Mesothelial cell of epicardium (in vitro differentiated cells): ENCODE measurements at places on chromosomes 5 and 9.

DNA sequence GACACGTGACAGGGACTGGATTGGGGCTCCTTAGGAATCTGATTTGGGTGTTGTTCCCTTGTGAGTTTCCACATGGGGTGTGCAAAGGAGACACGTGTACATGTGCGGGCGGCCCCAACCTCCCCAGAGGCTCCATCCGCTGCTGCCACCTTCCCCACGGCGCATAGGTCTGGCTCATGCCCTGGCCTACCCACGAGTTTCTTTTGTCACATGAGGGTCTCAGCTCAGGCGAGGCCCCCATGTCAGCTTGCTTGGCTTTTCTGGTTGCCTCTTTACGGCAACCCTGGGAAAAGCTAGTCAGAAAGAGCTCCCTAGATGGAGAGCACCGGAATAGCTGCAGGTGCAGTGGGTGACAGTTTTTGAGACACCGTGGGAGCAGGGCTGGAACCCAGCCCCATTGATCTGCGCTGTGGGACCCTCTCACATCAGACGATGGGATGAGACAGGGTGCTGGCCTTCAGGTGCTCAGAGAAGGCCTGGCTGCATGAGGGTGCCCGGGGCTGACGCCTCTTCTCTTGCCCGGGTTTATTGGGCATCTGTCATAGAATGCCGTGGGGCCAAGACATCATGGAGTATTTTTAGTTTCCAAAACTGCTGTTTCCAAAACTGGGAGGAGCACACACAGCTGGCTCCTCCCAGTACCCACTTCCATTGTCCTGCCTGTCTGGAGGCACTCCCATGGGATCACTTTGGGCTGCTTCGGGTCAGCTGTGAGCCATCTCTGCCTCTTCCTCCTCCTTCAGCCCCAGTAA, 107.8 kb downstream of the WNK2 start:
- no peaks in the 10 kb centered on the region for H3K4me1 ChIP-seq
- no peak overlapping the region for H3K4me3 ChIP-seq
- no peaks in the 10 kb centered on the region for H3K36me3 ChIP-seq
- DNase-seq = no peak
- no peak overlapping the region for H3K27ac ChIP-seq

DNA sequence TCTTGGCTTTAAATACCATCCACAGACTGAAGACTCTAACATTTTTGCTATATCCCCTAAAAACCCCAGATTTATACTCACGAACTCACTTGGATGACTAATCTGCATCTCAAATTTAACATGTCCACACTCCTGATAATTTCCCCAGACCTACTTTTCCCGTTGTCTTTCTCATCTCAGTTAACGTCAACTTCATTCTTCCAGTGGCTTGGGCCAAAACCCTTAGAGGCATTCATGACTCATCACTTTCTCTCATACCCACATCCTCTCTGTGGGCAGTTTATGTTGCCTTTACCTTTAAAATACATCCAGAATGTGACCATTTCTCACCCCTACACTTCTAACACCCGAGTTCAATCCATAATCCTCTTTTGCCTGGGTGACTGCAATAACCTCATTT, 96.7 kb downstream of the EDIL3 start:
- DNase-seq = no peak
- H3K36me3 ChIP-seq = no peaks in the 10 kb centered on the region
- H3K27me3 ChIP-seq = no peaks in the 10 kb centered on the region
- peaks cover 45% of the 10 kb centered on the region for H3K4me1 ChIP-seq
- no peak overlapping the region for H3K4me3 ChIP-seq
- H3K27ac ChIP-seq = peak overlapping the region; percentile 52

DNA sequence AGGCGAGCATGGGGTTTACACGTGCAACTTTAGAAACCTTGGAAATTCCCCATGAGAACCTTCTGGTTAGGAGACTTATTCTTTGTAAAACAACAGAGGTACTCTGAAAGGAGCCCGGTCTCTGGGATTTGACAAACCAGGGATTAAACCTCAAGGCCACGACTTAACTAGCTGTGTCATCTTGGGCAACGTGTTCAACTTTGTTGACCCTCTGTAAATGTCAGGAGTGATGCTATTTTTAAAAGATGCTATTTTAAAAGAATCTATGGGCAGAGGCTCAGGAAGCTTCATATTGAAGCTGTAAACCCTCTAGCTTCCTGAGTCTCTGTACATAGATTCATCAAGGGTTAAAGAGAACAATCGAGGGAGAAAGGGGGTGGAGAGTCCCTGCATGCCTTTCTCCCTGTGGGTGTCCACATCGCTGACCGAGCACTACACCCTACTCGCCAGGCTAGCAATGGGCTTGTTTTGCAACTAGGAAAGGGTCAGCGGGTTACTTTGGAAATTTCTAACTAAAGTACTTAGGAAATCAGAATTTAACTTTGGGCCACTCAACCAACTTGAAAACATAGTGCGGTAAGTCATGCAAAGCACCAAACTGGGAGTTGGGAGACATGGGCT, 2.1 kb downstream of the SLC36A2 start:
- no peaks in the 10 kb centered on the region for H3K36me3 ChIP-seq
- H3K4me3 ChIP-seq = no peak overlapping the region
- peaks cover 7% of the 10 kb centered on the region for H3K4me1 ChIP-seq
- no peak overlapping the region for H3K27ac ChIP-seq
- no peak for DNase-seq

DNA sequence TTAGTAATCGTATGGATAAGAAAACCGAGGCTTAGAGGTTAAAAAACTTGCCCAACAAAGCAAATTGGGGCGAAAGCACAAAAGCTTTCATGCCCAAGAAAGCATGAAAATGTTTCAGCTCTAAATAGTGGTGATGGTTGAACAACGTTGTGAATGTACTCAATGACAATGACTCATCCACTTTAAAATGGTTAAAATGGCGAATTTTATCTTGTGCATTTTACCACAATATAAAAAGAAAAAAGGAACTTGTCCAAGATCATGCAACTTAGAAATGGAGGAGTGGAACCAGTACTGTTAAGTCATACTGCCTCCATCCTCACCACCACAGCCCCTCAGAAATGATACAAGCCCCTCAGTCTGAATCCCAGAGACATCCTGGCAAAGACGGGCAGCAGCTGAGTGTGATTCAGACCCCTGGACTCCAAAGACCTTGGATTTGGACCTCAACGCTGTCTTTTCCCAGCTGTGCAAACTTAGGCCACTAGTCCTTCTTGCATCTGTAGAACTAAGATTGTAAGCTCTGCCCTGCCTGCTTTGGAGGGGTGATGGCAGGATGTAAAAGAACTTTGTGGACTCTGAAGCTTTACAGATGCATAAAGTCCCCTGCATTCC, 158.4 kb downstream of the GABBR2 start:
- H3K27ac ChIP-seq = no peak overlapping the region
- peaks cover 13% of the 10 kb centered on the region for H3K4me1 ChIP-seq
- H3K36me3 ChIP-seq = no peaks in the 10 kb centered on the region
- peaks cover under 1% of the 10 kb centered on the region for H3K27me3 ChIP-seq
- H3K4me3 ChIP-seq = no peak overlapping the region

- DNase-seq = peak; percentile 70
- peak within 1 kb of the TSS; percentile 88 for H3K4me3 ChIP-seq
- H3K27ac ChIP-seq = peak within 1 kb of the TSS; percentile 94
- no peaks in the 10 kb centered on the region for H3K36me3 ChIP-seq
- no peaks in the 10 kb centered on the region for H3K27me3 ChIP-seq
Observed at GRCh38 chr9:36572515-36573418, at the start of gene MELK. Gene MELK, plus strand, starts transcription at chr9:36572895. Its CDS starts 8,787 bp downstream, at chr9:36581682.

DNA sequence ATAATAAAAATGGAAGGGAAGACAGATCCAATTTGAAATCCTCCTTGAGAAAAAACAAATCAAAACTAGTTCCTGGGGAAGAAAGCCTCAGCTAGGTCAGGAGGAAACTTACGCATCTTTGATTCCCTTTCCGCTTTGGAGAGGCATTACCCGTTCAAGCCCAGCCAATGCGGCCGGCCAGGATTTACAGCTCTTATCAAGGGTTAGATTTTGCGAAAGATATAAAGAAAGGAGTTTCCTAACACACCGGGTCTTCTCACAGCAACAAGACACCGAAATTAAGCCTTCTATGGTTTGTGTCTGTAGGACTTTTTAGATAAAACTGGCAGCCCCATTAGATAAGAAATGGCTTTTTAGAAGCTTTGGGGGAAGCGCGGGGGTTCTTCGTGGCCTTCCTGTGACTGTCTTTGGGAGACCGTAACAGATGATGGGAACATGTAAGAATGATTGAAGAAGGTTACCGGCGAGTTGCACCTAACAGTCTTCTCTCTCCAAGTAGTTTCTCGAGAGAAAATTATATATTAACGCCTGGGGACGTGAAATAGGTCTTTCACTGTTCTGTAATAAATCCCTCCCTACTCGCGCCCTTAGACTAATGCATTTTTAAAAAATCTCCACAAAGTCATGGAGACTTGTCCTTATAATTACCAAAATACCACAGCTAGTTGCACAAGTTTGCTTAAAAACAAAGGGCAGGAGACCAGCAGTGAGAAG, 1.3 kb upstream of the ISL1 start:
- H3K4me3 ChIP-seq = peak overlapping the region; percentile 93
- no peak for DNase-seq
- H3K4me1 ChIP-seq = peaks cover 76% of the 10 kb centered on the region
- peaks cover 51% of the 10 kb centered on the region for H3K27me3 ChIP-seq

- H3K36me3 ChIP-seq = peaks cover 10% of the 10 kb centered on the region
- no peak for DNase-seq
- no peaks in the 10 kb centered on the region for H3K27me3 ChIP-seq
Observed at GRCh38 chr5:9971301-9971700, 278.4 kb downstream of the ATPSCKMT start.

DNA sequence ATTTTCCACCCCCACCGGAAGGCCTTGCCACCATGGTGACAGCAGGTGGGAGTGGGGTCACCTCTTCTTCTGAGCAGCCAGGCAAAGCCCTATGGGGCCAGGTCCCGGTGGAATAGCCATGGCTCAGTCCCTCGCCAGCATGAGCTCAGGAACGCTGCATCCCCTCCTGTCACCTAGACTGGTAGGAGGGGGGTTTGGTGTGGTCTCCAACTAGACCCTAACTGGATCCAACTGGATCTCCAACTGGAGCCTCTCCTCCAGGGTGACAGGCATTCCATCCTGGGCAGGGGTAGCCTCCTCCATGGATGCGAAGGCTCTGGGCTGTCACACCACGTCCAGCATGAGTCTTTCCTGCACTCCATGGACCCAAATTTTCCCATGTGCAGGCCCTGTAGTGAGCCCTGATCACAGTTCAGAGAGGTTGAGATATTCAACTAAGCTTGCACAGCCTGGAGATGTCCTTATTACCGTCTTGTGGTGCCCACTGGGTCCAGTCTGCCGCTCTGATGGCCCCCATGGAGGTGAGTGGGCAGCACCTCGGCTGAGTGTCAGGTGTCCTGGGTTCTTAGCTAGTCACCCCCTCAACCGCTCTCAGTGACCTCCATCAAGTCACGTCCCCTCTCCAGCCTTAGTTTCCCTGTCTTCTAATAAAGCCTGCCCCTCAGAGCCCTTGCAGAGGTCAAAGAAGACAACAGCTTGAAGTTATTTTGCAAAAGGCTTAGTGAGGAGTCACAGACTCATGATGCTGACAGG, 18.6 kb upstream of the FIBCD1 start:
- peaks cover 3% of the 10 kb centered on the region for H3K36me3 ChIP-seq
- no peak for DNase-seq
- no peak overlapping the region for H3K4me3 ChIP-seq
- H3K27me3 ChIP-seq = peaks cover 10% of the 10 kb centered on the region

- H3K4me1 ChIP-seq = peaks cover 17% of the 10 kb centered on the region
- peak overlapping the region; percentile 50 for H3K27ac ChIP-seq
- H3K36me3 ChIP-seq = no peaks in the 10 kb centered on the region
- peak overlapping the region; percentile 83 for H3K4me3 ChIP-seq
- peak; percentile 66 for DNase-seq
Observed at GRCh38 chr9:130172858-130173665, 858 bp downstream of the NCS1 start.

- no peaks in the 10 kb centered on the region for H3K27me3 ChIP-seq
- H3K27ac ChIP-seq = no peak overlapping the region
- no peak for DNase-seq
- H3K36me3 ChIP-seq = no peaks in the 10 kb centered on the region
- H3K4me3 ChIP-seq = no peak overlapping the region
Observed at GRCh38 chr5:136674178-136674577, 308.8 kb upstream of the TRPC7 start.

- H3K27me3 ChIP-seq = no peaks in the 10 kb centered on the region
- no peak overlapping the region for H3K4me3 ChIP-seq
- peaks cover 3% of the 10 kb centered on the region for H3K4me1 ChIP-seq
- H3K27ac ChIP-seq = no peak overlapping the region
- no peaks in the 10 kb centered on the region for H3K36me3 ChIP-seq
Observed at GRCh38 chr5:110900829-110901228, 162.0 kb downstream of the SLC25A46 start.

DNA sequence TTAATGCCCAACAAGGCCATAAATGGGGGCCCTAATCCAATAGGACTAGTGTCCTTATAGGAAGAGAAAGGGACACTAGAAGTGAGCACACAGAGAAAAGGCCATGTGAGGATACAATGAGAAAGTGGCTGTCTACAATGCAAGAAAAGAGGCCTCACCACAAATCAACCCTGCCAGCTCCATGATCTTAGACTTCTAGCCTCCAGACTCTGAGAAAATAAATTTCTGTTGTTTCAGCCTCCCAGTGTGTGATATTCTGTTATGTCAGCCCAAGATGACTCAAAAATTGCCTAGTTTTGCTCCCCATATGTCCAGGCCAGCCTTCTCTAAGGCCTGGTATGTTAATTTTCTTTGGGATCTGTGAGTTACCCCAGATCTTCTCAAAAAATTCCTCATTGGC, 32.3 kb upstream of the HTR4 start:
- H3K4me1 ChIP-seq = peaks cover 10% of the 10 kb centered on the region
- H3K4me3 ChIP-seq = no peak overlapping the region
- peaks cover 2% of the 10 kb centered on the region for H3K27me3 ChIP-seq
- peaks cover 16% of the 10 kb centered on the region for H3K36me3 ChIP-seq

- H3K36me3 ChIP-seq = no peaks in the 10 kb centered on the region
- no peak for DNase-seq
- peaks cover 21% of the 10 kb centered on the region for H3K4me1 ChIP-seq
- H3K27ac ChIP-seq = no peak overlapping the region
- no peak overlapping the region for H3K4me3 ChIP-seq
Observed at GRCh38 chr5:83368835-83369234, 102.7 kb upstream of the VCAN start.

GRCh38 chr9:136211441-136212344, 6.8 kb upstream of the LHX3 start:
- H3K4me1 ChIP-seq = no peaks in the 10 kb centered on the region
- peaks cover 29% of the 10 kb centered on the region for H3K36me3 ChIP-seq
- no peak overlapping the region for H3K4me3 ChIP-seq
- peaks cover 2% of the 10 kb centered on the region for H3K27me3 ChIP-seq
- no peak overlapping the region for H3K27ac ChIP-seq
- no peak for DNase-seq

GRCh38 chr5:15220642-15221173, 279.3 kb upstream of the FBXL7 start:
- no peak overlapping the region for H3K27ac ChIP-seq
- H3K4me1 ChIP-seq = peaks cover 2% of the 10 kb centered on the region
- no peak for DNase-seq
- H3K4me3 ChIP-seq = no peak overlapping the region
- no peaks in the 10 kb centered on the region for H3K36me3 ChIP-seq

GRCh38 chr9:72038890-72039410, 21.5 kb downstream of the C9orf57 start:
- H3K27ac ChIP-seq = no peak overlapping the region
- DNase-seq = peak; percentile 53
- H3K36me3 ChIP-seq = no peaks in the 10 kb centered on the region
